ENCODE measurements at places on chromosomes 4 and X. TPM values are rescaled to one million over a fixed set of nuclear protein-coding genes. Genes with fewer than 3 reads are reported as not detected.

- no peak overlapping the region for H3K4me3 ChIP-seq
- no peaks in the 10 kb centered on the region for H3K4me1 ChIP-seq
- H3K27me3 ChIP-seq: no peaks in the 10 kb centered on the region
Measured at GRCh38 chr4:45199736-45200135, 473.4 kb upstream of the GNPDA2 start.

DNA sequence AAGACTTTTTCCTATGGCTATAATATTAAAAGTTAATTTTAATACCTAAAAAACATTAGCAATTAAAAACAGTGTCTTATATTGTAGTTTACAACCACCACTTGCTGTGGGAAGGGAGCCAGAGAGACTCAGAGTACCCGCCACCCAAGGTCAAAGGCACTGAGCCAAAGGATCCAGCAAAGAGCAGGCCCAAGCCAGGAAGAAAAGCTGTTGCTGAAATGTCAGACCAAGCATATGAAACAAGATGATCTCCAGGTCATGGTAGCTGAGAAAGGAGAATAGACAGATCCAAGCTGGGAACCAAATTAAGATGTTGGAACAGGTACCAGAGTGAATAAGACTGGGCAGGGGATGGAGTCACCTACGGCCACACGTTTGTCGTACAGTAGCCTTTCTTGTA lies 18.8 kb upstream of the ATOH1 start:
- H3K27ac ChIP-seq: no peak overlapping the region
- DNase-seq: no peak
- no peaks in the 10 kb centered on the region for H3K27me3 ChIP-seq
- H3K36me3 ChIP-seq: no peaks in the 10 kb centered on the region

DNA sequence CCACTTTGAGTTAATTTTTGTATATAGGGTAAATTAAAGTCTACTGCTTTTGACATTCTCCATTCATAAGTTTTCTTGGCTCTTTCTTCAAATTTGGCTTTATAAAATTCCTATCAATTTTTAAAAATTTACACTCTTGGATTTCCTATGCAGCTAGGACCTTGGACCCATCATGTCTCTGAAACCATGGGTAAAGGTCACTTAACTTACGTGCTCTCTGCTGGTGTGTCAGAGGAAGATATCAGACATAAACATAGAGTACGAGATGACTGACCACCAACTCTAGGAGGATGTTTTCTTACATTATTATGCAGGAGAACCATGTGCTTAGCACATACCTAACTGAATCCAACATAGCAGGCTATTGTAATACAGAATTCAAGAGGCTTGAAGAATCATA lies 62.5 kb upstream of the C1GALT1C1 start:
- no peak overlapping the region for H3K4me3 ChIP-seq
- H3K27me3 ChIP-seq: no peaks in the 10 kb centered on the region
- H3K27ac ChIP-seq: no peak overlapping the region
- no peaks in the 10 kb centered on the region for H3K4me1 ChIP-seq

- no peak for DNase-seq
- no peak overlapping the region for H3K4me3 ChIP-seq
- no peaks in the 10 kb centered on the region for H3K27me3 ChIP-seq
- H3K36me3 ChIP-seq: no peaks in the 10 kb centered on the region
- no peaks in the 10 kb centered on the region for H3K4me1 ChIP-seq
Measured at GRCh38 chr4:126541820-126542219, 1090.9 kb upstream of the INTU start.

DNA sequence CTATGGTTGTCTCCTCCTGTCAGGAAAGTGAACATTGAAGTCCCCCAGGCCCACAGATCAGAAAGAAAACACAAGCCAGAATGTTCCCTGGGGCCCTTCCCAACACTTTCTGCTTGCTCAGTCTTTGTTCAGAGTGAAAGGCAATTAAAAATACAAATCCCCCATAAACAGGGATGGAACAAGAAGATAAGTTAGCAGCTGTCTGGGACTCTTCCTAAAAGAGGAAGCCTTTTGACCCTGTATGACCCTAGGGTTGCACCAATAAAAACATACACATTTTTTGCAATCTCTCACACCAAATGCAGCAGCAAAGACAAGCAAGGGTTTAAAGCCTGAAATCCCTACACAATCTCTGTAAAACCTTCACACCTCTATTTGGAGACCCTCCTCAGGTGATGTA lies 22.6 kb downstream of the IRF2 start:
- no peaks in the 10 kb centered on the region for H3K27me3 ChIP-seq
- peaks cover 51% of the 10 kb centered on the region for H3K4me1 ChIP-seq
- no peak overlapping the region for H3K4me3 ChIP-seq
- no peaks in the 10 kb centered on the region for H3K36me3 ChIP-seq
- H3K27ac ChIP-seq: peak overlapping the region; percentile 37

- no peaks in the 10 kb centered on the region for H3K36me3 ChIP-seq
- DNase-seq: no peak
- no peaks in the 10 kb centered on the region for H3K27me3 ChIP-seq
- H3K27ac ChIP-seq: no peak overlapping the region
- peaks cover 31% of the 10 kb centered on the region for H3K4me1 ChIP-seq
- H3K4me3 ChIP-seq: no peak overlapping the region
Measured at GRCh38 chr4:101787701-101788316, 2.7 kb upstream of the BANK1 start.

GRCh38 chr4:12633053-12633651 lies 851.0 kb downstream of the RAB28 start:
- no peak overlapping the region for H3K4me3 ChIP-seq
- no peaks in the 10 kb centered on the region for H3K4me1 ChIP-seq
- H3K27ac ChIP-seq: no peak overlapping the region
- no peaks in the 10 kb centered on the region for H3K36me3 ChIP-seq
- DNase-seq: peak; percentile 93
- no peaks in the 10 kb centered on the region for H3K27me3 ChIP-seq

- no peak overlapping the region for H3K4me3 ChIP-seq
- H3K4me1 ChIP-seq: no peaks in the 10 kb centered on the region
- no peaks in the 10 kb centered on the region for H3K36me3 ChIP-seq
- H3K27me3 ChIP-seq: no peaks in the 10 kb centered on the region
- H3K27ac ChIP-seq: no peak overlapping the region
Measured at GRCh38 chr4:140581078-140581477, 12.3 kb upstream of the UCP1 start.

DNA sequence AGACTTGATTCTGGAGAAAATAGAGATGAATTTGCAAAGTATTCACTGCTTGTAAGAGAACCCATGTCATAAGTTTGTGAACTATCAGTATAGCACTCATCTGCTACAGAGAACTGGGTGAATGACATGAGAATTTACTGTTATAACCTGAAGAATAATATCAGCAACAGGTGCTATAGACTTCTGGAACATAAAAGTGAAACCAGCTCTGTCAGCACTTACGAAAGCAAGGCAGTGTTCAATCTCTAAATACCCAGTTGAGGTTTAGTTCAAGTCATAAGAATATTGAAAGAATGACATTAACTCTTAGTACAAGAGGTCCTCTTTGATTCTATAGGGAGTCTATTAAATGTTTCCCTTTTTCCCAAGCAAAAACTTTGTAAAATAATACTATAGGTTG lies 232.9 kb upstream of the ANKRD50 start:
- no peak for DNase-seq
- H3K27ac ChIP-seq: no peak overlapping the region
- no peaks in the 10 kb centered on the region for H3K27me3 ChIP-seq
- H3K4me3 ChIP-seq: no peak overlapping the region
- no peaks in the 10 kb centered on the region for H3K4me1 ChIP-seq

GRCh38 chr4:78644744-78645330 lies 93.3 kb downstream of the ANXA3 start:
- no peak overlapping the region for H3K27ac ChIP-seq
- H3K27me3 ChIP-seq: no peaks in the 10 kb centered on the region
- peak; percentile 66 for DNase-seq
- no peaks in the 10 kb centered on the region for H3K36me3 ChIP-seq
- no peaks in the 10 kb centered on the region for H3K4me1 ChIP-seq
- no peak overlapping the region for H3K4me3 ChIP-seq

DNA sequence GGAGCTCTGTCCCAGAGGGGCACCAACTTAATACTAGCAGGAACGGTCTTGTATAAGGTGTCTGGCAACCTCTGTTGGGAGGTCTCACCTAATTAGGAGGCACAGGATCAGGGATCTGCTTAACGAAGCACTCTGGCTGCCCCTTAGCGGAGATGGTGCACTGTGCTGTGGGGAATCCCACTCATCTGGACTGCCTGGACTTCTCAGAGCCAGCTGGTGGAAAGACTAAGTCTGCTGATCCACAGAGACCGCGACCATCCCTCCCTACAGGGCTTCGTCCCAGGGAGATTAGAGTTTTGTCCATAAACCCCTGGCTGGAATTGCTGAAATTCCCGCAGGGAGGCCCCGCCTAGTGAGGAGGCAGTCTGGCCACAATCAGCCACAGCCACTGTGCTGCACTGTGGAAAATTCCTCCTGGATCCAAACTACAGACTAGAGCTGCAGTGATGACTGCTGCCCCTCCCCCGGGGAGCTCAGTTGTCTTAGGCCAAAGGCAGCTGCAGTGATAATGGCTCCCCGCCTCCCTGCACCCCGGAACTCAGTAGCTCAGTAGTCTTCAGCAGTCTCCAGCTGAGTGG lies 22.0 kb upstream of the ZCCHC4 start:
- no peak overlapping the region for H3K27ac ChIP-seq
- no peaks in the 10 kb centered on the region for H3K36me3 ChIP-seq
- DNase-seq: no peak

DNA sequence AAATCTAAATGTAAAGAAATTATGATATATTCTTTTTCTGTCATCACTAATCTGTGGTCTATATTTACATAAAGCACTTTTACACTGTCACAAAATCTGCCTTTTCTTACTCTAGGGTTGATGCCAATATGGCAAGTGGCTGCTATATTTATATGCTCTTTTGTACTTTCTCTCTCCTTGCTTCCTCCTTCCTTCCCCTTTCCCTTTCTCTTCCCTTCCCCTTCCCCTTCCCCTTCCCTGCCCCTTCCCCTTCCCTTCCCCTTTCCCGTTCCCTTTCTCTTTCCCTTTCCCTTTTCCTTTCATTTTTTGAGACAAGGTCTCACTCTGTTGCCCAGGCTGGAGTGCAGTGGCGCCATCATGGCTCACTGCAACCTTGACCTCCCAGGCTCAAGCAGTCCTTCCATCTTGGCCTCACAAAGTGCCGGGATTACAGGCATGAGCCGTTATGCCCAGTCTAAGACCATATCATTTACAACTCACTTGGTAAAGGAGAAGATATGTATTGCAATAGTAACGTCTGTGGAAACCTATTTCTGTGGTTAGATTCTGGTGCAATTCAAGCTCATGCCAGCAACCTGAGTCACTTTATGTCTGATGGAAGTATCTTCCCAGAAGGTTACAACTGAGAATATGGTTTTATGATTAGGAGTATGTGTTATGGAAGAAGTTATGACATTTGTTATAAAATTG lies 13.9 kb upstream of the PLAC8 start:
- H3K27ac ChIP-seq: no peak overlapping the region
- H3K36me3 ChIP-seq: no peaks in the 10 kb centered on the region
- H3K27me3 ChIP-seq: no peaks in the 10 kb centered on the region
- DNase-seq: no peak

- no peaks in the 10 kb centered on the region for H3K36me3 ChIP-seq
- H3K27ac ChIP-seq: no peak overlapping the region
- H3K4me1 ChIP-seq: peaks cover 14% of the 10 kb centered on the region
Measured at GRCh38 chr4:25031077-25031621, 403 bp upstream of the LGI2 start.

GRCh38 chrX:13418126-13419097 lies 98.6 kb upstream of the ATXN3L start:
- peaks cover 13% of the 10 kb centered on the region for H3K4me1 ChIP-seq
- no peak overlapping the region for H3K27ac ChIP-seq
- no peak overlapping the region for H3K4me3 ChIP-seq
- no peaks in the 10 kb centered on the region for H3K27me3 ChIP-seq
- H3K36me3 ChIP-seq: no peaks in the 10 kb centered on the region

DNA sequence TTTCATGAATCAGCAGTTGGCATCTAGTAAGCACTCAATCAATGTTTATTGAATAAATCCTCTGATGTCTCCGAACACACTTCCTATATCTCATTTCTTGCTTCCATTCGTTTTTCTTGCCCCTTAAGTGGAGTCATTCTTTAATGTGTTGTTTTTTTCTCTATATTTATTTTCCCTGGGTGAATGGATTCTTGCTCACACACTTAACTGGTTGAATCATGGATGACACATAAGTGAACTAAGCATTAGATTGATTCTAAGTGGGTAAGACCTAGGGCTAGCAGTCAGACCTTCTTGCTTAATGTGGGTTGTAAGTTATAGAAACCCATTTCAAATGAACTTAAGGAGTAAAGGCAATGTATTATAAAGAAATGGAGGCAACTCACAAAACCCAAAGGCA lies 111.1 kb downstream of the RTL3 start:
- DNase-seq: no peak
- H3K4me3 ChIP-seq: no peak overlapping the region
- H3K36me3 ChIP-seq: no peaks in the 10 kb centered on the region
- H3K27me3 ChIP-seq: no peaks in the 10 kb centered on the region

DNA sequence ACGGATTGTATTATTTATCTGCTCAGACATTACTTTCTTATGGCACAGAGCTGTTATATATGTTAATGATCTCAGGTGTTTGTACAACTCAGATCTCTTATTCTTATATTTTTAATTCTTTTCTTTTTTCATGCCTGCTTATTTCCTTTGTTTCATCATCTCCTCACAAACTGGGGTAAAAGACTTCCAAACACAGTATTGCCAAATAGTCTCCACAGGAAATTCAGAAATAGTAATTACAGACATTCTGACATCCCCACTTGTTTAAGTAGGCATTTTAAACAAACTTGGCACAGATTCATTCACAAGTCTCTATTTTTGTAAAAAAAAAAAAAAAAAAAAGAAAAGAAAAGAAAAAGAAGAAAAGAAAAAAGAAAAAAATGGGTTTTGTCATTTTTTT lies 129.7 kb upstream of the USP38 start:
- H3K36me3 ChIP-seq: no peaks in the 10 kb centered on the region
- H3K4me1 ChIP-seq: no peaks in the 10 kb centered on the region
- DNase-seq: no peak
- H3K27ac ChIP-seq: no peak overlapping the region
- H3K4me3 ChIP-seq: no peak overlapping the region

- H3K4me3 ChIP-seq: no peak overlapping the region
- no peak overlapping the region for H3K27ac ChIP-seq
- no peaks in the 10 kb centered on the region for H3K36me3 ChIP-seq
Measured at GRCh38 chrX:50495616-50496015, 25.0 kb upstream of the DGKK start.

DNA sequence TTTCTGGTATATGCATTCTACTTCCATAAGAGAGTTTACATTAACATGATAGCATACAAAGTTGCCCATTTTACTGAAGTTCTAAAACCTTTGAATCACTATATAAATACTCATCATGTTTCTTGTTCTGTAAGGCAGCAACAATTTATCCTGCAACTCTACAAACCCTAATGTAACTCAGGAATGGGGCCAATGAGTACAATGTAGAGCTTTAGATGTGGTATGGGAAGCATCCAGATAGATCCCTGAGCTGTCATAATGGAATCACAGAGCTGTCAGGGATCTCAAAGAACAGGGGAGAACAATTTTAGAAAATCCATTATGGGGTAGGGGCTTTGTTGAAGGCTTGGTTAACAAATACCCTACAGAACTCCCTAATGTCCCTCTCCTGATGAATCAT lies 88.5 kb downstream of the DCUN1D4 start:
- H3K4me3 ChIP-seq: no peak overlapping the region
- no peak overlapping the region for H3K27ac ChIP-seq
- no peaks in the 10 kb centered on the region for H3K27me3 ChIP-seq

The CSTF2 gene
- total RNA-seq: 19.5 TPM

The JCHAIN gene
- 77.5 TPM for total RNA-seq

The CENPVL1 gene
- not detected for total RNA-seq

The PAGE2B gene
- not detected for total RNA-seq

The NR3C2 gene
- 1.6 TPM for total RNA-seq
